ENCODE measurements at places on chromosomes 5 and 9. TPM values are rescaled to one million over a fixed set of nuclear protein-coding genes. Genes with fewer than 3 reads are reported as not detected.
A peak's percentile ranks its signal among the peaks of the same experiment; 100 is the strongest.

DNA sequence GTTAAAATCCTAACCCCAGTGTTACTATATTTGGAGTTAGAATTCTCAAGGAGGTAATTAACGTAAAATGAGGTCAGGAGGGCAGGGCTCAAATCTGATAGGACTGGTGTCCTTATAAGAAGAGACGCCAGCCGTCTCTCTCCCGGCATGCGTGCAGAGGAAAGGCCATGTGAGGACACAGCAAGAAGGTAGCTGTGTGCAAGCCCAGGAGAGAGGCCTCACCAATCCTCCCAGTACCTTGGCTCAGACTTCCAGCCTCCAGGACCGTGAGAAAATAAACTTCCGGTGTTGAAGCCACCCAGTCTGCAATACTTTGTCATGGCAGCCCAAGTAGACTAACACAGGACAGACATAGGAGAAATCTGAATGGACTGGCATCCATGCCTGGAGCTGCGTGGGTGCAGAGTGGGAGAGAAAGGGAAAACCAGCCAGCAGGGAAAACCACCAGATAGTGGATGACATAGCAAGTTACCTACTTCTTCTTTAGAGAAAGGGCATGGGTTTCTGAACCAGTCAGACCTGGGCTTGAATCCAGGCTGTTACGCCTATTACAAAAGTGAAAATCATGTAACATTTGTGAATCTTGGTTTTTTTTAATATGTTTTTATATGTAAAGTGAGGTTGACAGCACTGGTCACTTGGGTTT lies 89.2 kb downstream of the FSTL4 start:
- H3K27me3 ChIP-seq: no peaks in the 10 kb centered on the region
- no peak overlapping the region for H3K27ac ChIP-seq
- DNase-seq: no peak
- H3K36me3 ChIP-seq: no peaks in the 10 kb centered on the region

The REEP2 gene
- polyA plus RNA-seq: 5.8 TPM

DNA sequence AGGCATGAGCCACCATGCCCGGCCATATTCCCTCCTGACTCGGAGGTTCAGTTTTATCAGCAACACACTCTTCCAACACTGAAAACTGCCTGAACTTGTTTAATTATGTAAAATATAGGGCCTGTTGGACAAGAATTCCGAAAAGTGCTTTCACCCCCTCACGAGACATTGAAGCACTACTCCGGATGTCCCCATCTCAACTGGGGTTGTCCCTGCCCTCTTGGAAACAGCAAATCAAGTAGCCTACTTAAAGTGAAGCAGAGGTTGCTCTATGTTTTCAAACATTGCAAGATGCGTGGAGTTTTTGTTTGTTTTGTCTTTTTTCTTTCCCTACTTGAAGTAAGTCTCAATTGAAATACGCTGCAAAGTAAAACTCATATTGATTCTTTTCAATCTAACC lies 7.6 kb downstream of the PTGER4 start:
- no peak overlapping the region for H3K4me3 ChIP-seq
- H3K27me3 ChIP-seq: no peaks in the 10 kb centered on the region
- DNase-seq: no peak
- peak overlapping the region; percentile 95 for H3K27ac ChIP-seq
- H3K36me3 ChIP-seq: peaks cover 24% of the 10 kb centered on the region
- H3K4me1 ChIP-seq: peaks cover 20% of the 10 kb centered on the region

DNA sequence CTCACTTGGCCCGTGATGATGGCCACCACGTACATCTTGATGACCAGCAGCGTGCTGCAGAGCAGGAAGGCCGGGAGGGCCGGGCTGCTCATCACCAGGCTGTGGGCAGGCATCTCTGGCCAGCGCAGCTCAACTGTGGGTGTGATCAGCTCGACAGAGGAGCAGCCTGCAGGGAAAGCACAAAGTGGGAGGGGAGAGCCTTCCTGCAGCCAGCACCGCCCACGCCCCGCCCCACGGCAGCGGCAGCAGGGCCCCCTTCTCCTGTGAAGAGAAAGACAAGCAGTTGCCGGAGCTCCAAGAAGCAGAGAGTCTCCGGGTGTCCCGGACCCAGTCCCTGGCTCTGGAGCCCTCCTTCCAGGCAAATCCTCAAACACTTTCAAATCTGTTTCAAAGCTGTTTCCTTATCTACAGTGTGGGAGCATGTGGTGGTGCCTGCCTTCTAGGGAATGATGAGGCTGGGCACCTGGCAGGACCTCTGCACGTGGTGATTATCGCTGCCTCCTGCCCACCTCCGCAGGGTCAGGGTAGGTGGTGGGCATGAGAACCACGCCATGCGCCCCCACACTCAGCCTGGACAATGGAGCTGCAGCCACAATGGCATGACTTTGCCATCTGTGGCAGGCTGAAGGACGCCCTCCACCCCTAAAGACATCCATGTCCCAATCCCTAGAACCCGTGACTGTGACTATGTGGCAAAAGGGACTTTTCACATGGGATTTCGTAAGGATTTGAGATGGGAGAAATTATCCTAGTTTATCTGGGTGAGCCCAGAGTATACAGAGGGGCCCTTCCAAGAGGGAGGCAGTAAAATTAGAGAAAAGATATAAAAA lies at the start of gene PTGES:
Gene PTGES, minus strand, starts transcription at position 143 of the 830 bp plus-strand sequence. Its CDS starts 30 bp downstream, at position 113.
- H3K36me3 ChIP-seq: no peaks in the 10 kb centered on the region
- peak within 1 kb of the TSS; percentile 47 for H3K27ac ChIP-seq

DNA sequence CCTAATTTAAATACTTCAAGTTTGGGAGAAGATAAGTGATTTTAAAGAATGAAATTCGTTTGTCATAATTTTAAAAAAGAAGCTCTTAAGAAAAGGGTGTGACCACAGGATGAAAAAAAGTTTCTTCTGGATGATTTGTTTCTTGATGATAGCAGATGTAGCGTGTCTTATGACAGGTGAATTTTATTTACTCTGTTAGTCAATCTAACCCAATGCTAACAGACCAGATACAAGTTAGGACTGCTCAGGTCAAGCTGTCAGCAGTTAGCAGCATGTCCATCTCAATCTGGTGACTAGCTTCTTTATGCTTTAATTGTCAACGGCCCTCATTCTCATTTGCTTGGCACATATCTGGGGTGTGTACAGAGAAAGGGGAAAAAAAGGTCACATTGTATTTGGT lies 456.0 kb downstream of the BNC2 start:
- H3K4me1 ChIP-seq: peaks cover 24% of the 10 kb centered on the region
- H3K27me3 ChIP-seq: no peaks in the 10 kb centered on the region
- peaks cover 5% of the 10 kb centered on the region for H3K36me3 ChIP-seq
- H3K4me3 ChIP-seq: no peak overlapping the region
- no peak for DNase-seq
- no peak overlapping the region for H3K27ac ChIP-seq

DNA sequence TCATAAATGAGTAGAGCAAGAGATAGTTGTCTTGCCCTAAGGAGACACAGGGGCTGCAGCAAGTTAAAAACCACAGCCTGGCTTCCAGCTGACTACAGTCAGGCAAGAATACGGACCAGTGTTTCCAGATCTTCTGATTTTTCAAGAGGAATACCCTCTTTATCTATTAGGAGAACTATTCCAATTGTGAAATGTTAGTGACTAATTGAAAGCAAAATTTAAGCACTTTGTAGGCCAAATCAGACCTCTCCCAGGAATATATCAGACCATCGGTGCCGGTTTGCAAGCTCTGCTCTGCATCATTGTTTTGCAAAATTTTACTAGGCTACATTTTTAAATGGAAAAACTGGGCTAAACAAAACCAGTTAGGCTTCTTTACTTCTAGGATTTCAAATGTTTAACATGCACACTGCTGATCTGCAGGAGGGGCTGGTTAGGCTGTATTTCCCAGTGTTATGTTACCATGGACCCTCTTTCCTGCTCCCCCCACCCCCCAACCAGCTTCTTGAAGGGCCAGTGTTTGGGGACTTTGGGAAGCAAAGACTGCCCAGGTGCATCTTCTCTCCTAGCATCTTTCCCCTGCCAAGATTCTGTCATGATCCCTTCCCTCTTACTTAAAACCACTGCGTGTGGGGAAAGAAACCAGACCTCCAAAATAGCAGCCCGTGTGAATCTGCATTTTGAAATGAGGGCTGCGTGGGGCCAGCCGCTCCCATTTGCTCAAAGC lies 1.1 kb upstream of the ARSI start:
- H3K4me3 ChIP-seq: no peak overlapping the region
- H3K36me3 ChIP-seq: no peaks in the 10 kb centered on the region
- H3K4me1 ChIP-seq: peaks cover 66% of the 10 kb centered on the region
- no peak overlapping the region for H3K27ac ChIP-seq

GRCh38 chr9:9752722-9753121 lies 860.1 kb downstream of the PTPRD start:
- no peaks in the 10 kb centered on the region for H3K27me3 ChIP-seq
- no peak overlapping the region for H3K27ac ChIP-seq
- no peaks in the 10 kb centered on the region for H3K4me1 ChIP-seq
- no peaks in the 10 kb centered on the region for H3K36me3 ChIP-seq
- H3K4me3 ChIP-seq: no peak overlapping the region
- peak; percentile 19 for DNase-seq

The LCN15 gene
- polyA plus RNA-seq: not detected

GRCh38 chr5:36377192-36377591 lies 75.5 kb upstream of the RANBP3L start:
- H3K27ac ChIP-seq: no peak overlapping the region
- no peaks in the 10 kb centered on the region for H3K27me3 ChIP-seq
- H3K4me1 ChIP-seq: no peaks in the 10 kb centered on the region
- H3K4me3 ChIP-seq: no peak overlapping the region
- no peaks in the 10 kb centered on the region for H3K36me3 ChIP-seq
- DNase-seq: no peak

The ASPN gene
- polyA plus RNA-seq: 1.2 TPM

DNA sequence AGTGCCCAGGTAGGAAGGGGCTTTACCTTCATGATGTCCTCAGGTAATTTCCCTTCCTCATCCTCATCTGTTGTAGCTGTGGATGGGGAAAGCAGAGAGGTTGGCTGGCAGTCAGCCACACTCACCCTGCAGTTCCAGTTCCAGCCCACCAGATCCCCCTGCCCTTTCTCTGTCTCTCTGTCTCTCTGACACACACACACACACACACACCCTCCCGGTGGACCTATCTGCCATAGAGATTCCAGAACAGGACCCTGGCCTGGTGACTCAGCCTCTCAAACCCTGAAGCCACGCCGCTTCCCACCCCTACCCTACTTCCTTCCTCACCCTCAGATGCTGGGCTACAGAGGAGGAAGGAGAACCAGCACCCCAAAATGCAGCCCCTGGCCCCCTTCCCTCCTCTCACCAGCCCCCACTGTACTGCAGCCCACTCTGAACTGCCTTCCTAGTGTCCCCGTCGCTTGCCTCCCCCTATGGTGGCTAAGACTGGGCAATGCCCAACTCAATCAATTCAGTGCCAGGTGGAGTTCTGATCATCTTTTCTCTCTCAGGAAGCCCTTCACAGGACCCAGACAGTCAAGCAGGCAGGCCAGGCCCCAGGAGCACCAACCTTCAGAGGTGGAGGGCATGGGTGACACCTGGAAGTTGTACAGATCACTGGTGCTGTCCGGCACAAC lies 4.8 kb downstream of the IRF1 start:
- peaks cover 55% of the 10 kb centered on the region for H3K36me3 ChIP-seq
- no peak for DNase-seq
- H3K4me3 ChIP-seq: no peak overlapping the region
- peaks cover 47% of the 10 kb centered on the region for H3K4me1 ChIP-seq
- H3K27ac ChIP-seq: peak overlapping the region; percentile 22

DNA sequence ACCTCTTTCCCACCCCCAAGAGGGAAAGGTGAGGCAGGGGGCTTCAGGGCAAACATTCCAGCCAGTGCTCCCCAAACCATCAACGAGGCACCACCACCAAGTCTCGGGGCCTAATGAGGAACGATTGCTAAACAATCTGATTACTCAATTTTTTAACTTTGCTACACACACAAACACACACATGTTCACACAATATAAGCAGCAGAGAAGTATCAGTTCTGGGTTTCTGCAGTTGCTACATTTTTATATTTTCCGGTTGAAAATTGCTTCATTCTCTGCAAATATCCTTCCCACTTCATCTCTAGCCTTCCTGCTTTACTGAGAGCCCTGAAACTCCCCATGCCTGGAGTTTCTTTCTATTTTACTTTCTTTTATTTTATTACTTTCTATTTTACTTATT lies 60.2 kb downstream of the FEM1C start:
- H3K36me3 ChIP-seq: no peaks in the 10 kb centered on the region
- no peaks in the 10 kb centered on the region for H3K27me3 ChIP-seq
- H3K4me1 ChIP-seq: no peaks in the 10 kb centered on the region
- no peak for DNase-seq
- no peak overlapping the region for H3K27ac ChIP-seq
- no peak overlapping the region for H3K4me3 ChIP-seq

The C9orf50 gene
- 0.13 TPM for polyA plus RNA-seq

Measured in stomach (tissue), 19 donors.